Stimulated activated CD4-positive, alpha-beta T cell treated with anti-CD3 and anti-CD28 coated beads, Interleukin-12 subunit alpha, Interleukin-12 subunit beta, amount 100 ng/mL, for 4 hours (primary cell): ENCODE measurements at places on chromosomes 11 and 22.

- peak; percentile 43 for DNase-seq
Observed at GRCh38 chr22:25062386-25063085, 110.0 kb downstream of the KIAA1671 start.

DNA sequence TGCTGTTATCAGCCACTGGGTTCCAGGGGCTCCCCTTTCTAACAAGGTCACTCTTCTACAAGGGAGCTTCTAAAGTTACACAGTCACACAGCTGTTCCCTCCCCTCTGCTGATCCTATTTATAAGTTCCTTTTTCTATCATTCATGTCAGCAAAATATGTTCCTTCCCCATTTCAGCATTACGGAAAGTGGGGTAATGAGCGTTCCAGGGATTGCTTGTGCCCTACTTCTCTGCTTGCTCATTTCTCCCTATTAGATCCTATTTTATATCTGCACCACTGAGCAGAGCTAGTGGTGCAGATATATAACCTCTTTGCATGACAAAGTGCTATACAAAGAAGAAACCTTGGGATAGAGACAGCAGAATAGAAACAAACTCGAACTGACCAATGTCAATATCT, 22.7 kb upstream of the PLEKHB1 start:
- DNase-seq: no peak

DNA sequence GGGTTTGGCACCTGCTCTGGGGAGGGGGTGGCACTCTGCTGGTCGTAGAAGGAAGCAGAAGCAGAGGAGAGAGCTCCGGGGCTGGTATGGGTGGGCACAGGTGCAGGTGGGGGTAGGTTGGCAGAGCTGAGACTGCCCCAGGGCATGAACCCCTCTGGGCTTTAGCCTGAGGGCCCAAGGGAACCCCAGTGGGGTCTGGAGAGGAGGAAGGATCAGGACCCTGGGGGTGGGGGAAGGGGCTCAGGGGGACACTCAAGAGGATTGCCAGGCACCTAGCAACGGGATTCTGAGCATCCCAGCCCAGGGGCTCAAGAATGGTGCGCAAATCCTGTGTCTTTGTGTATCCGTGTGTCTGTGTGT, 6.3 kb downstream of the ALDH3B2 start:
- no peak for DNase-seq

- no peak for DNase-seq
Observed at GRCh38 chr11:72548463-72548862, 114.1 kb upstream of the CLPB start.

- DNase-seq: no peak
Observed at GRCh38 chr11:61976813-61977475, 9.5 kb upstream of the FTH1 start.

DNA sequence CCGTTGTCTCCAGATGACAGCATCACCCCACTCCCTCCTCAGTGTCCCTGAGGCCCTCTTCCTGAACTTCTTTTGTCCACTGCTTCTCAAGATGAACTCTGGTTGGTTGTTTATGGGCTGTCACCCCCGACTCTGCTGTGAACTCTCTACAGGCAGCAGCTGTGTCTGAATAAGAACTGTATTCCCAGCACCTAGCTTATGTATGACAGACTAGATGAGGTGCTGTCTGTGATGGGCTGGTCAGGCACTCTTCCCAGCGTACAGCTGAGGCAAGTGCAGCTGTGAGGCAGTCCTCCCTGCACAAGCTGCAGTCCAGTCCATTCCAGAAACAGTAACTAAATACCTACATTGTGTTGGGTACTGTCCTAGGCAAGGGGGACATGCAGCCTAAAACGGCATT, 111.4 kb upstream of the PITPNB start:
- no peak for DNase-seq

- DNase-seq: no peak
Observed at GRCh38 chr11:118529584-118530175, 1.3 kb upstream of the TMEM25 start.

DNA sequence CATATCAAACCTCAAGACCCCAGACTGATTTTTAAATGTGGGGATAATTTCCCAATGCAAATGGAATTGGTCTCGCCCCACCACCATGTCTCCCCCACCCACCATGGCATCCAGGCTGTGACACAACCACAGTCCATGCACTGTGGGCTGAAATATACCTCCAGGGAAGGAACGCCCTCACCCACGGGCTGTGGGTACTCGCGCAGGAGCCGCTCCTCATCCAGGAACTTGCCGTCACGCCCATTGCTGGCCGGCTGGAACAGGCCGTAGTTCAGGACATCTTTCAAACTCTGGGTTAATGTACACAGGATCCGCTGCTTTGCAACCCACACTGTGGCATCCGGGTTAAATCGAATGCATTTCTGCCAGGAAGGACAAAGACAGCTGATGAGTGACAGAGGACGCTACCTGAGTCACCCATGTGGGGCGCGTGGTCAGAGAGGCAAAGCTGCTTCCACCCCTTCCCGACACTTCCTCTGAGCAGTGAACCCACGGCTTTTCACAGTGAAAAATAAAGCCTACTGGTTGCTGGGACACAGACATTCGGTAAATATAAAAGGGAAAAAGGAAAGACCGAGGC, 133.6 kb downstream of the SHANK2 start:
- DNase-seq: no peak

GRCh38 chr11:116037861-116038260, 533.6 kb upstream of the CADM1 start:
- no peak for DNase-seq

DNA sequence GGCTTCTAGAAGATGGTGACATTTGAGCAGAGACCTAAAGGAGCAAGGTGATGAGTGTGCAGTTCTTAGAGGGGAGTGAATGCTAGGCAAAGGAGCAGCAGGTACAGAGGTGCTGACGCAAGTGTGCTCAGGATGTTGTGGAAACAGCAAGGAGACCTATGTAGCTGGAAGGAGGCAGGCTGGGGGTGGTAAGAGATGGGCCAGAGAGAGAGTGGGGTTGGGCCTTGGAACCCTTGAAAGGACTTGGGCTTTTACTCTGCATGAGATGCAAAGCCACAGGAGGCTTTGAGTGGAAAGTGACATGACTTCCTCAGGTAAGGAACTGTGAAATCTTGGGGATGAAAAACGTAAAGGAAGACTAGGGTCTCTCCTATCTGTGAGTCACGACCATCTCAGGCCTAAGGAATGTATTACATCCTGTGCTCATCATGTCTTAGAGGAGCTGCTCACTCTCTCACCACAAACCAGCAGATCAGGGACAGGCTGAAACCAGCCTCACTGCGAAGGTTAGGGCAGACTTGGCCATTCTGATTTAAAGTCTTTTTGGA, 65.4 kb downstream of the MICAL2 start:
- no peak for DNase-seq

- DNase-seq: no peak
Observed at GRCh38 chr11:128711136-128711535, 17.3 kb downstream of the FLI1 start.

DNA sequence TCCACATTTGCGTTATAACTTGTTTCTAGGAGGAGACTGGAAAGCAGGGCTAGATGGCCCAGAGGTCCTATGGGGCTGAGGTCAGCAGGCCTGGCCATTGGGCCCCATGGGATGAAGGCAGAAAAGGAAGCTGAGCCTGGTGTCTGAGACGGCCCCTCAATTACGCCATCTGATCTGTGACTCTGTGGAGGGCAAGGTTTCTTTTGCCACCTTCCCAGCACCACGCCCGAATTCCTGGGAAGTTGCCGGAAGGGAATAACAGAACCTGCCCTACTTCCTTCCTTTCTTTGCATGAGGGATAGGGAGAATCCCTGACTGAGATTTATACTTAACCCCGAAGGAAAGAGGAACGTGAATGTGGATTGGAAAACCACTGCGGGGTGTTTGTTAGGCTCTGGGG, 118.1 kb downstream of the MPPED1 start:
- no peak for DNase-seq

GRCh38 chr11:19441288-19441687, 200.5 kb upstream of the E2F8 start:
- no peak for DNase-seq

DNA sequence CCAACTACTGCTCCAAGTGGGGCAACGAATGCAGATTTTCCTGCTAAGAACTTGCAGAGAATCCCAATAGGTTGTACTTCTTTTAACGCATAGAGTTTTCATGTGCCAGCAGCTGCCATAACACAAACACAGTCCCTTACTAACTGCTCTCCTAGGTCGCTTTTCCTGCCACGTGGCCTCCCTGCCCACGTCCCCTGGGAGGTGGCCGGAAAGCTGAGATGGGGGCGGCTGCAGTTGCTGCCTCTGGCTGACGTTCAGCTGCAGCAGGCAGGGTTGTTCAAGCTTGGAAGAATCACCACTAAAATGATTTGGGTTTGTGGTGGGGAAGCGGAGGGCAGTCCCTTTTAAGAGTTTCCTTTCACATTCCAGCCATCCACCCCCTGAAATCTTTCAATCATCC, 39.3 kb downstream of the ZNF202 start:
- no peak for DNase-seq

- no peak for DNase-seq
Observed at GRCh38 chr11:7533199-7534041, 19.6 kb downstream of the PPFIBP2 start.

- no peak for DNase-seq
Observed at GRCh38 chr22:22210889-22211833, 33.4 kb upstream of the VPREB1 start.

DNA sequence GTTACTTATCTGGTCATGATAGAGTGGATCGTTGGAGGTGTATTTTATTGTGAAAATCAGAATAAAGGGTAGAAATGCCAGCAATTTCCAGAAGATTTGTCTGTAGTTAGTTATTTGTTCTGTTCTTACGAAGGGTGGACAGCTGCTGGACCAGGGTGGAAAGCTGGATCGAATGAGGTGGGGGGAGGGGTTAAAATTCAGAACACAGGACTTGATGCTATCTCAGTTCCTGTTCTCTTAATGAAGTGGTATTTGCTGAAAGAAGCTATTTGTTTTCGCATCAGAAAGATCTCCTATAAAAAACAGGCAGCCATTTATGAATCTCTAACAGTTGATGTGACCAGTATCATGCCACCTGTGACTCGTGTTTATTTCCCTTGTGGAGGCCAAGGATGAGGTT, 556.2 kb downstream of the OPCML start:
- DNase-seq: no peak

DNA sequence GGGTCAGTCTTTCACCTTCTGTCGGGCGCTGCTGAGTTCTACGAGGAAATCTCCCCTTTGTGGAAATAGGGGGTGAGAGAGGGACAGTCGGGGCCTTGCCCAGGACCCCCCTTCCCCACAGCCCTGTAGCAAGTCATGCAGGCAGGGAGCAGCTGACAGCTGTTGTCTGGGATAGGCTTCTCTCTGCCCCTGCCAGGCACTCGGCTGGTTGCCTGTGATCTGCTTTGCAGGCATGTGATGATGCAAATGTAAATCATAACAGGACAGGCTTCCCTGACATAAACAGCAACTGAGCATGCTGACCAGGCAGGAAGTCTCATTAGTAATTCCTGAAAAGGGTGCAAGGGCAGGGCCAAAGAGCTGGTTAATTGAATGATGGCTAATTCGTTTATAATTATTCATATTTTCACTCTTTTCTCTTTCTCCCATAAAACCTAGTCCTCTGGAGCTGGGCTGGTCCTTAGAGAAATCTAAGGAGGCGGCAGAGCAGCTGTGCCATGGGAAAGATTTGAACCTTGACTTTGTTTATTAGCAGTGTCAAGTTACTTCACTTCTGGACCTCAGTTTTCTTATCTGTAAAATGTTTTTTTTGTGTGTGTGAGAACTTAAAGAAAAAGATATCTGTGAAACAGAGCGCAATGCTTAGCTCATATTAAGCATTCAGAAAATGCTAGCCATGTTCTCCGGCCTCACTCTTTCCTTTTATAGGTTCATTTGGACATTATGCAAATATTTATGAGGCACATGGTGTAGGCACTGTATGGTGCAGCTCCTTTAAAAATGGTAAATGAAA, 129.7 kb downstream of the LDLRAD3 start:
- DNase-seq: no peak

DNA sequence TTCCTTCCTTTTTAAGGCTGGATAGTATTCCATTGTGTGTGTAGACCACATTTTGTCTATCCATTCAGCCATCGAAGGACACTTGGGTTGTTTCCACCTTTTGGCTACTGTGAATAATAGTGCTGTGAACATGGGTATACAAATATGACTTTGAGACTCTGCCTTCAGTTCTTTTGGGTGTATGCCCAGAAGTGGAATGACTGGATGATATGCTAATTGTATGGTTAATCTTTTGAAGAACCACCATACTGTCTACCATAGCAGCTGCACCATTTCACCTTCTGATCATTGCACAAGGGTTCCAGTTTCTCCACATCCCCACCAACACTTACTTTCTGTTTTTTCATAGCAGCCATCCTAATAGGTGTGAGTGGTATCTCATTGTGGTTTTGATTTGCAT, 30.3 kb downstream of the SGSM1 start:
- no peak for DNase-seq

- peak; percentile 30 for DNase-seq
Observed at GRCh38 chr11:10322830-10323792, 18.2 kb downstream of the ADM start.

GRCh38 chr11:134479206-134480135, 67.4 kb upstream of the B3GAT1 start:
- DNase-seq: no peak

DNA sequence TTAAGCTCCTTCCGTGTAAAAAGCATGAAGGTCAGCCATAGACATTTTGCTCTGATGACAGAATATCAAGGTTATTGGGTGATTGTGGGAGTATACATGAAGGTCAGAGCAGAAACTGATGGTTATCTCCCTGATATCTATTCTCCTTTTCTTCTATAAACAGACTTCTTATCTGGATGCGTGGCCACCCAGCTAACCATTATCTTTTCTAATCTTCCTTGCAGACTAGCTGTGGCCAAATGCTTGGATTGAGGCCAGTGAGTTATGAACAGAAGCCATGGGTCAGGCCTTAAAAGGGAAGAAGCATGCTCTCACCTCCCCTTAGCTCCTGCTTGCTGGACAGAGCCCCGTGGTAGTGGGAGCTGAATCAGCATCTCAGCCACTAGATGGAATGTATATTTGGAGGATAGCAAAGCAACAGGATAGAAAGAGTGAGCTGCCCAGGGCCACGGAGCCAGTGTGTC, 31.3 kb upstream of the LRRC55 start:
- DNase-seq: no peak

- no peak for DNase-seq
Observed at GRCh38 chr11:70660059-70660888, 261.9 kb downstream of the CTTN start.

- DNase-seq: no peak
Observed at GRCh38 chr11:128908391-128909246, 17.5 kb downstream of the KCNJ5 start.

DNA sequence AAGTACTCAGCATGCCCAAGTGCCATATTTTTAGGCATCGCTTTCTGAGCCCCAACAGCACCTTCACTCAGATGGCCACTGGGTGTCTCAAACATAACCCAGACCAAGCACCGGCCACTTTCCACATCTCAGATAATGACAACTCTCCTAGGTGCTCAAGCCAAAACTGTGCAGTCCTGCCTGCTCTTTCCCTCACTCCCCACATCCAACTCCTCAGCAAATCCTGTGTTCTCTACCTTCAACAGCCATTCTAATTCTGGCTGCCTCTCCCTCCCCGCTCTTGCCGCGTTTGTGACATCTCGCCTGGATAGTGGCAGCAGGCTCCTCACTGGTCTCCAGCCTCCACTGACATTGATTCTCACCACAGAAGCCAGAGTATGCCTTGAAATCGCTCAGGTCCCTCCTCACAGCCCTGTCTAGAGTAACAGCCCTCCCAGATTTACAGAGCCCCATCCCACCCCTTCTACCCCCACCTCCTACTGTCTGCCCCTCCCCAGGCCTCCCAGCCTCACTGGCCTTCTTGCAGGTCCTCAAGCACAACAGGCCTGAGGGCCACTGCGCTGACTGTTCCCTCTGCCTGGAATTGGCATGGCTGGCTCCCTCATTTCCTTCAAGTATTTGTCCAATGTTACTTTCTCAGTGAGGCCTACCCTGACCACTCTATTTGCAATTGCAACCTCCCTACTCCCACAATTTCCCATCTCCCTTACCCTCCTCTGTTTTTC, 1.3 kb upstream of the PHETA2 start:
- no peak for DNase-seq
